ENCODE measurements at places on chromosomes 11 and 22. TPM values are rescaled to one million over a fixed set of nuclear protein-coding genes. Genes with fewer than 3 reads are reported as not detected.
A peak's percentile ranks its signal among the peaks of the same experiment; 100 is the strongest.

DNA sequence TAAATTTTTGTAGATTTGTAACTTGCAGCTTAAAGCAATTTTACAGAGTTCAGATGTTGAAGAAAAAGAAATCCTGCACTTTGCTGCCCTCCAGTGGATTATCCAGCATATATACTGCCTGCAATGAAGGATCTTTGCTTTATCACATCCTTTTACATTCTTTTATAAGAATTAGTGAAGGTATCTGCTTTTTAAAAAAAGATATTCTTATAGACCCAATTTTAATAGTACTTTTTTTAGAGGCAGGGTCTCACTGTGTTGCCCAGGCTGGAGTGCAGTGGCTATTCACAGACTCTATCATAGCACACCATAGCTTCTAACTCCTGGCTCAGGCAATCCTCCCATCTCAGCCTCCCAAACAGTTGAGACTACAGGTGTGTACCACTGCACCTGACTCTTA is 60.7 kb downstream of the TTC17 start:
- peak; percentile 25 for DNase-seq

DNA sequence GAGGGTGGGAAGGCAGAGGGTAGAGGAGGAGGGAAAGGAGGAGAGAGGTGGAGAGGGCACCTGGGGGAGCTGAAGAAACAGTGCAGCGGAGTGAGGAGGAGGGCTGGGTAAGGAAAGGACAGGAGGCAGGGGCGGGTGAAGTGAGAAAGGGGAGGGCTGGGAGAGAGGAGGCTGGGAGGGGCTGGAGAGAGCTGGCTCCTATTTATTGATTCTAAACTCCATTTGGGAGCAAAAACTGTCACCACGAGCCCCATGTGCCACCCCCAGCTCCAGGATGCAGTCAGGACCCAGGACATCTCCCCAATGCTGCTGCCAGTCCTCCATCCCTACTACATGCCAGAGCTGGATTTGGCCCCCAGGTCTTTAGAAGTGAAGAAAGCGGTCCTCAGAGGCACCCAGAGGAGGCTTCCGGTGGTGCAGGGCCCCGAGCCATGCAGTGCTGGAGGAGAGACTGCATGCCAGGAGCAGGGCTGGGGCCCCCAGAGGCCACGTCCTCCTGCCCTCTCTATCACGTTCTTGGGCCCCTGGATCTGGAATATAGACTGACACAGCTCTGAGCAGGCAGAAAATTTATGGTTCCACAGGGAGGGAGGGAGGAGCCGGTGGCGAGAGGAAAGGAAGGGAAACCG is 53.7 kb downstream of the SLC22A12 start:
- DNase-seq = no peak

DNA sequence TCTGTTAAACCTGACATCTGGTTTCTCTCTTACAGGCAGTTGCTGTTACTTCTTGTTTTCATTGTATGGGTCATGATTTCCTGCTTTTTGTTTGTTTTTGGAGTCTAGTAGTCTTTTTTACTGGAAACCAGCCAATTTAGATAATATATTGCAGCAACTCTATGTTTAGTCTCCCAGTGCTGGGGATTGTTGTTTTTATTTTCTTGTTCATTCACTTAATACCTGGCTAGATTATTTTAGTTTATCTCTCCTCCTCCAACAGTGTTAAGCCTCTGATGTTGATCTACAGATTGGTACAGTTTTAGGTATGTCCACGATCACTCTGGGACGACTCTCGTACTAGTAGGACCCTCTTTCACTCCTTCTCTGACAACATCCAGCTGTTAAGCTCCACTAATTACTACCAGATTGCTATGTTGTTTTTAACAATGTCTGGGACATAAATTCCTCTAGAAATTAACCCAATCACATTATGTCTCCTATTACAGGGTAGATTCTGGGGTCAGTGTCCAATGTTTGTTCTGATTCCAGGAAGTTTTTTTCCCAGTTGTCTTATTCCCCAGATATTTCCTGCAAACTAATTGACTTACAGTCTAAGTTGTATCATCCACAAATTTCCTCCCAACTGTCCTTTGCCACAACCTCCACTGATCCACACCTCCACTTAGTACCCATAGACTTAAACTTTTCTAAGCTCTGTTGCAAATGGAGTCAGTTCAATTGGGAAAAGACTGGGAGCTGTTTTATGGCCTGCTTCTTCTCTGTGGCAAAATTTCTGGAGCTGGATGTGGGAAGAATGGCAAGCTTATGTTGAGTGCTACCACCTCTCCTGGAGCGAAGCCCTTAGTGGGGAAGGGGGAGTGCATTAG is 1280.6 kb upstream of the CNTN5 start:
- peak; percentile 51 for DNase-seq

DNA sequence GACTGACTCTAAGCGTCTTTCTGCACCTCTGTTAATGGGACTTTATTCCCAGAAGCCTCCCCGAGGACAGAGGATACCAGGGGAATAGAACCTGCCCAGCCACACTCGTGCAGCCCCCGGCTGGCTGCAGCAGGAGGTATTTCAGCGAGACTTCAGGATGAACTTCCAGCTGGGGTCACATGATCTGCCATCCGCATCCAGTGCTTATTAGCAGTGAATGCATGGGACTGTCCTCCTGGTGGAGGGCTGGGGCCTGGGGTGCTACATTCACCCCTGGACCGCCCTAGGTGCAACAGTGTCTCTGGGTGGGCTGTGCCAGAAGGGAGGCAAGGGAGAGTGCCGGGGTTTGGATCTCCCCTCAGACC is 1.6 kb downstream of the DUSP8 start:
- DNase-seq = no peak

- DNase-seq = no peak
Observed at GRCh38 chr11:85735876-85736460, 50.0 kb upstream of the CCDC89 start.

- no peak for DNase-seq
Observed at GRCh38 chr11:77410076-77410827, 63.6 kb downstream of the PAK1 start.

DNA sequence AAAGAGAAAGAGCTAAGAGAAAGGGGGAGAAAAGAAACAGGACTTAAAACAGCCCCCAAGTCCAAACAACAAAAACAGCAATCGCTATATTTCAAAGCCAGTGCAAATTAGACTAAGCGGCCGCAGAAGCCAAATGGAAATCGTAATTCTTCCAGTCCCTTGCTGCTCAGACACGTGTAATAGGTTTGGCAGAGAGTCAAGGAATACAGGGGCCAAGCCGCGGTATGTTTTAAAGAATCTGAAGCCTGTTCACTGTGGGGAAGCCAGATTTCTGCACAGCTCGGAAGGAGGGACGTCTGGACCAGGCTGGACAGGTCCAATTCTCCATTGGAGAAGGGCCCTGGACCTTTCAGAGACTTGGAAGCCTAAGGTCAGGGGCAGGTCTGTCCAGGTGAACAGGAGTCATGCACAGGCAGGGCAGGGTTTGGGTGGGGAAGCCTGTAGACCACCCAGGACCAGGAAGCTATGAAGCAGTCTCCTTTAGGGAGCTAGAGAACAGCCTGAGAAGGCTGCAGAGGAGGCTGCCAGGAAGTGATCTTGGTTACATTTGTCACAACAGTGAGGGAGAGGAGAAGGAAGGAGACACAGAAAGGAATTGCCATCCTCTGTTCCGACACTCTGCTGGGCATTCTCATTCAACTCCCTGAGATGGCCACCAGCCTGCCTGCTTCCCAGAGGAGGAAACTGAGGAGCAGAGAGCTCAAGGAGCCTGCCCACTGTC is 265.5 kb upstream of the ISX start:
- DNase-seq = peak; percentile 61

The OR52E6 gene
- not detected for total RNA-seq

The ACRV1 gene
- total RNA-seq = not detected

All from skin of body (tissue), 3 donors.